Stimulated activated CD8-positive, alpha-beta memory T cell treated with anti-CD3 and anti-CD28 coated beads, Interleukin-4, amount 100 ng/mL, for 4 hours (primary cell): ENCODE measurements at places on chromosomes 11 and 22.

- DNase-seq = no peak
Measured at GRCh38 chr11:331358-332060, 10.8 kb upstream of the IFITM3 start.

DNA sequence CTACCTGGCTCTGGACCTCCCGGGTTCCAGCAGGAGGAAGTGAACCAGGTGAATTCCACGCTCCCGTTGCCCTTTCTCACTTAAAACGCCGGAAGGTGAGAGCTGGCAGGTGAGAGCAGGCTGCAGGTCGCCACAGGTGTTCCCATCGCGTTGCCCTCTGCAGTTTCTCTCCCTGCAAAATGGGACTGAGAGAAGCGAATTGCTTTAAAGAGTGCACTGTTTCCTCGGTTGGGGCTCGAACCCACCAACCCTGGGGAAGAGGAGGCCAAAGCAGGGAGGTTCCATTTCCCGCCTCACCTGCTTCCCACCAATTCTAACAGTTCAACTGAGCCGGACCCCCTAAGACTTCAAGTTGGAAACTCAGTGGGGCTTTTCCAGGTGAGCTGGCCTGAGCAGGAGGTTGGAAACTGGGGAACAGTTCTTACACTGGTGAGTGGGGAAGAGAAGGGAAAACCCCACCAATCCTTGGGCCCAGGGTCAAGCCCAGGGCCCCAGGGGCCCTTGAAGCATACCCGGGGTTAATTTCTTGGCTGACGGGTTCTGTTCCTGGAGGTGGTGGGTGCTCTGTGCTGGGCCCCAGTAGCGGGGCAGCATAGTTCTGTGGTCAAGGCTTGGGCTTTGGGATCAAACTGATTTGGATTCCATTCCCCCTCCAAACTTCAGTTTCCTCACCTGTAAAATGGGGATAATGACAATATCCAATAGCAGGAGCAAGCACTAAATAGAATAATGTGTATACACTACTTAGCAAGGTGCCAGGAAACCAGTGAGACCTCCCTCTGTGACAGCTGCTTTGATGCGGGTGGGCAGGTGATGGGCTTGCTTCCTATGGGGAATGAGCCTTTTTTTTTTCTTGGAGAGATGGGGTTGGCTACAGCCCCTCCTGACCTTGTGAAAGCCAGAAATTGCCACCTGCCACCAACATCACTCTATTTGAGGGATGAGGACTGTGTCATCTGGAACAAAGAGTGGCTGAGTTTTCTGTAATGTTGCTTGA lies 788 bp downstream of the CD82 start:
- DNase-seq = no peak

DNA sequence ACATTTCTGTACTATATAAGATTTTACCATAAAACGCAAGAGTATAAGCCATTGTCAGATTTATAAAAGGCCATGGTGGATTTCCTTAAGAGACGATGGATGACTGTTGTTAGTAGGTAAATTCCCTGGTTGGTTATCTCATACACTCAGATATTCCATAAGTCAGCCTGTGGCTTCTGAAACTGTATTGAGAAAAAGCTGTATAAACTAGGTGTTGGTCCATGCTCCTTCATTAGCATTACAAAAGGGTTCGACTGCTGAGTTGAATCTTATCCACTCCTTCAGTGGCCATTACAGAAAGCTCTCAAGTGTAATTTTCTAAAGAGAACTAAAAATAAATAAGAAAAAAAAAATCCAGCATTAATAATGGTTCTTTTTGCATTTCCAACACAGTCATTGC lies 5.3 kb downstream of the GRAP2 start:
- DNase-seq = no peak

DNA sequence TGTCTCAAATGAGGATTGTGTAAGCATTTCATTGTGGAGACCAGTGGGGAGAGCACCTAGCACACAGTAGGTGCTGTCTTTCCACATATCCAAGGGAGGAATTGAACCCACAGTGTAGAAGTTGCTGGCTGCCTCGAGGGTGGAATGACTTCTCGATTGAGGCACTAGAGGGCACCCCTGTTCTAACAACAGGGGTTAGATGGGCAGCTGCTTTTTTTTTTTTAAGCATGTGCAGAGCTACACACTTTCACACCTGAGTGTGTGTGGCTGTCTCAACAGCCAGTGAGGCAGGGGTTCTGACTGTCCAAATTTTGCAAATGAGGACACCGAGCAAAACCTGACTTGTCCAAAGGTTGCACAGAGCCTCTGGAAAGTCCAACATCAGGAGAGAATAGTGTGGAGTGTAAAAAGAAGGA lies 118.2 kb upstream of the CRYBB3 start:
- DNase-seq = no peak

- DNase-seq = no peak
Measured at GRCh38 chr11:15772981-15773380, 583.4 kb downstream of the SOX6 start.

GRCh38 chr11:111500481-111500880 lies 11.7 kb downstream of the BTG4 start:
- DNase-seq = no peak

DNA sequence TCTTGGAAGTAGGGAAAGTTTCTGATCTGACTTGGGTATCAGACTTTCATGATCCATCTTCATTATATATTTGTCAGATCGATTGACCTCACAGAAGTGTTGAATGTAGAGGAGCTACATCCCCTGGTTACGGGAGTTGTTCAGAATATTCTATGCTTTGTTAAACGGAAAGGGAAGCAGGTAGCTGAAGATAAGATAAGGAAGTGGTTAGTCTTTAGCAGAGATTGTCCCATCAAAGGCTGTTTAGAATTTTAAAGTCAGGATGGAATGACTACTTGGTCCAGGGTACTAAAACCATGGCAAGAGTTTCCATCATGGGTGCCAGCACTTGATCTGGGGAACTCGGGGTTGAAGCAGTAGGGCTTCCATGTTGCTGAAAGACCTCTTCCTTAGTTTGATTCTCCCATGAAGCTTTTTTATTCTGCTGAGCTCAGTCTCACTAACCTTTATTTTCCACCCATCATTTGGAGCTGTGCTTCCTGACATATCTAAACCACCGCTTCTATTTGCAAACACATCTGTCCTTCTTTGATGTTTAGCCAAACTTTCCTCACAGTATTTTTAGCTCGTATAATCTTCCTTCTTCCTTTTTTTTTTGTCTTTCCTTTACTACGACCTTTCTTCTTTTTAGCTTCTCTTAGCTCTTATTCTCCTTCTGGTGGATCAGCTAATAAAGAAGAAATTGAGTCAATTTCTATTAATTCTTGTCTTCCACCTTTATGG lies 4.0 kb upstream of the C22orf31 start:
- DNase-seq = no peak
